ENCODE measurements at places on chromosomes 5 and 9. TPM values are rescaled to one million over a fixed set of nuclear protein-coding genes. Genes with fewer than 3 reads are reported as not detected.

- DNase-seq: no peak
Measured at GRCh38 chr9:77632652-77633051, 15.5 kb downstream of the GNA14 start.

DNA sequence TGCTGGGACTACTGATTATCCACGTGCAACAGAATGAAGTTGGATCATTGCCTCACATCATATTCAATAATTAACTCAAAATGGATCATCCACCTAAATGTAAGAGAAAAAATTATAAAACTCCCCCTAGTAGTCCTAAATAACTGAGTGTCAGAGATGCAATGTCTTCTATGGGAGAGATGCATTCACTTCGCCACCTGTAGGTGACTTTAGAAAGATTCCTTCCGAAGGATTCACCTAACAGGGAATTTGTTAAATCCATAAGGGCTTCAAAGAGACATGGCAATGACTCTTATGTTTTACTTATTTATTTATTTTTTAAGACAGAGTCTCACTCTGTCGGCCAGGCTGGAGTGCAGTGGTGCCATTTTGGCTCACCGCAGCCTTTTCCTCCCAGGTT, 526.0 kb downstream of the MTRR start:
- no peak for DNase-seq

- no peak for DNase-seq
Measured at GRCh38 chr5:140575309-140575708, 10.7 kb downstream of the SLC35A4 start.

GRCh38 chr5:157689942-157690689, 18.8 kb downstream of the C5orf52 start:
- DNase-seq: no peak

Gene TSSK1B
- total RNA-seq: 0.14 TPM

DNA sequence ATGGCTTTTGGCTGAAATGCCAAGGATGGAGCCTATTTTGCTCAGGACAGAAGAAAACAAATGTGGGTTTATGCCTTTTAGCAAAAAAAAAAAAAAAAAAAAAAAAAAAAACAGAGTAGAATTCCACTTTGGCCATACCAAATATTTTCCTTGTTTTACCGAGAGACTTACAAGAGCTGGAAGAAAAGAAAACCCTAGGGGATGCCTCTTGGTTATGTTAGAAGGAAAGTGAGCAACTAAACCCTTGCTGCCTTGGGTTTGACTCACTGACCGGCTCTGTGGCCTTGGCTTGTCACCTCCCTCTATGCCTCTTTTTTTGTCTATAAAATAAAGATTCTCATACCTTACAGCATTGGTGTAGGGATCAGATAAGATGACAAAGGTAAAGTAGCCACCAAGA, 69.6 kb upstream of the ABCA1 start:
- DNase-seq: no peak

Gene PCDHGC5
- 0.74 TPM for total RNA-seq

Gene FLT4
- 5.3 TPM for total RNA-seq

Data from cardiac muscle cell (in vitro differentiated cells and primary cell).